Central memory CD4-positive, alpha-beta T cell (primary cell): ENCODE measurements at places on chromosomes 7 and 10.

DNA sequence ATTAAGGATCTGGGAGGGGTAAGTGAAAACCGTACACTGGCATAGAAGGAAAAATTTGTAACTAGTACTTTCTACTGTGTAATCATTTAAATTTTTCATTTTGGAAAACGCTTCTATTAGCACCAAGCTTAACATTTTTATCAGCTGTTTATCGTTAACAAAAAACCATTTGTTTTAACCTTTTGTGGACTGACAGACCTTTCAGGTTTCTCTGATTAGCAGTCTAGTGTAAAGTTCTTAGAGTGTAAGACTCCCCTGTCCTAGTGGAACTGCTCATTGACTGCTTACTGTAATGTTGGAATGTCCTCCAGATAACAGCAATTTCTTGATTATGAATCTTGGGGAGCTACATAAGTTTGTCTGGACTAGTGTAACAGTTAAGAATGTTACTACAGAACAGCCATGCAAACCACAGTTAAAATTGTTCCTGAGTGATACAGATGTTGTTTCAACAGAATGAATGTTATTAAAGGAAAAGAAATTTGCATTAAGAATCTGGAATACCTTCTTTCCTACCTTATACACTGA is 2.0 kb downstream of the DBF4 start:
- DNase-seq, result no peak

DNA sequence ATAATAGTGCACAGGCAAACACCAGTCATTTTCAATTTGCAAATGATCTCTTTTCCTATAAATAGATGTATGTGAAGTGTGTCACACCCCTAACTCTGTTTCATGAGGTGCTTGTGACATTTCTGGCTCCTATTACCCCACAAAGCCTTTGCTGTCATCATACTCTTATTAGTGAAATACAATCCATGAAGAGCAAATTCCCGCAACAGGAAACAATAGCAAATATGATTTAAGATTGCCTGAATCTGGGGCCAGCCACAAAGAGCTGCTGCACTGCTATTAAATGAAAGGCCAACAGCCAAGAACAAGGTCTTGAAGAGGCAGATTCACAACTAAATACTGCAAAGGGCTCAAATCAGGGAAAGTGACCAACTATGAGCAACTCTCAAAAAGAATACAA is 96.3 kb upstream of the CAV2 start:
- no peak for DNase-seq

DNA sequence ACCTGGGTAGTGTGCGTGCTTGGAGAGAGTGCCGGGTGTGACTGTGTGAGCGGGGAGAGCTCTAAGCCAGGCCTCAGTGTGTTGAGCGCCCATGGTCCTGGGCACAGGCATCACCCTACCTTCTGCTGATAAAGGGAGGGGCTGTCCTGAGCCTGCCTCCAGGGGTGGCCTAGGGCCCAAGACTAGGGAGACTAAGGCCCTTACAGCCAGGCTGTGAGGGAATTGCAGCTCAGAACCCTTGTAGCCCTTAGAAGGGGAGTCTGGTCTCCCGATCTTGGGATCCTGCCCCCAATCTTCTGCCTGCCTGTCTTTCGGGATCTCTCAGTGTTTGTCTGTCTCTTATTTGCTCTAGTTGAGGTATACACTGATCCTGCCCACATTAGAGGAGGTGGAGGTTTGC is 41.2 kb downstream of the PAX2 start:
- DNase-seq, result no peak

DNA sequence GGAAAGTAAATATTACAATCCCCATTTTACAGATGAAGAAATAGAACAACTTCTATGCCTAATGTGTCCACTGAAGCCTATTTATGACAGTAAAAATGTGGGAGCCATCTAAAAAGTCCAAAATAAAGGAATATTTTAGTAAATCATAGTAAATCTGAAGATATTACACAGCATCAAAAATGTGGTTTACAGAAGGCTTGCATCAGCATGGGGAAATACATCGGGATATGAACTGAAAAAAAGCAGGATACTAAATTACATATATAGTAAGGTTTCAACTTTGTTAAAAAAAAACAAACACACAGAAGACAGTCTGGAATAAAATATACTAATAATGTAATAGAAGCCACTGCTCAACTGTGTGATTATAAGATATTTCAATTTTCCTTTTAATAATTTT is 20.8 kb downstream of the CPA1 start:
- no peak for DNase-seq

DNA sequence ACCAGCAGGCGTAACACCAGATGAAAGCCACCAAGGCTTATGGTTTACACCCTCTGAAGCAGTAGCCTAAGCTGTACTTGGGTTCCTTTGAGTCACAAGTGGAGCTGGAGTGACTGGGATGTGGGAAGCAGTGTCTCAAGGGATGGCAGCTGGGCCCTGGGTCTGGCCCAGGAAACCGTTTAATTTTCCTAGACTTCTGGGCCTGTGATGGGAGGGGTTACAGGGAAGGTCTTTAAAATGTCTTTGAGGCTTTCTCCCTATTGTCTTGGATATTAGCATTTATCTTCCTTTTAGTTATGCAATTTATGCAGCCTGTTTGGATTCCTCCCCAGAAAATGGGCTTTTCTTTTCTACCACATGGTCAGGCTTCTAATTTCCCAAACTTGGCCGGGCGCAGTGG is 568.2 kb downstream of the ANKRD7 start:
- DNase-seq, result no peak

GRCh38 chr7:114630201-114630990 is 215.8 kb downstream of the FOXP2 start:
- DNase-seq, result no peak

DNA sequence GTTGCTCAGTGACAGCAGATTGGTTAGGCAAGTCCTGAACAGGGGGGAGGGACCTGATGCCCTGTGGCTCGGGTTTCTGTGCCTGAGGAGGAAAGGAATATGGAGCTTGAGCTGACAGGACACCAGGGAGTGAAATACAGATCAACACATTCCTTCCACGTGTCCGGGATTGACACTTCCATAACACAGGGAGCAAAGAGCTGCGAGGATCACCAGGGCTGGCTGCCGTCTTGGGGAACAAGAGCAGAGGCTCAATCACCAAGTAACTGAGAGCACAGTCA is 36.7 kb upstream of the EFCAB10 start:
- DNase-seq, result no peak

DNA sequence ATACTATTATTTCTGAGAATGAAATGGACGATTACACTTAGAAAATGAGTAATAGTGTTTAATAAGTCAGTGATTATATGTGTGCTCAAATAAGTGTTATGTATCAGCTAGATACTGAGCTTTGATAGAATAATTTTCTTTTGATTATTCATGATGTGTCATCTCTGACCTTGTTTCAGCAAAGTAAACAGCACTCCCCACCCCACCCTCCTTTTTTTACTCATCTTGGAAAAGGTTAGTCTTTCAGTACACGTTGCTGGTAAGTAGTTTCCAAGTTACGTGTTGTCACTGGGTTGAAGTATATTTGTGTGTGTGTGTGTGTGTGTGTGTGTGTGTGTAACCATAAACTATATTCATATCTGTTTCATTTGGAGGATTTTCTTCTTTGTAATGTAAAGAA is 84.1 kb downstream of the GNAI1 start:
- DNase-seq, result no peak

- DNase-seq, result no peak
Measured at GRCh38 chr7:3956949-3957348, 655.9 kb downstream of the SDK1 start.

DNA sequence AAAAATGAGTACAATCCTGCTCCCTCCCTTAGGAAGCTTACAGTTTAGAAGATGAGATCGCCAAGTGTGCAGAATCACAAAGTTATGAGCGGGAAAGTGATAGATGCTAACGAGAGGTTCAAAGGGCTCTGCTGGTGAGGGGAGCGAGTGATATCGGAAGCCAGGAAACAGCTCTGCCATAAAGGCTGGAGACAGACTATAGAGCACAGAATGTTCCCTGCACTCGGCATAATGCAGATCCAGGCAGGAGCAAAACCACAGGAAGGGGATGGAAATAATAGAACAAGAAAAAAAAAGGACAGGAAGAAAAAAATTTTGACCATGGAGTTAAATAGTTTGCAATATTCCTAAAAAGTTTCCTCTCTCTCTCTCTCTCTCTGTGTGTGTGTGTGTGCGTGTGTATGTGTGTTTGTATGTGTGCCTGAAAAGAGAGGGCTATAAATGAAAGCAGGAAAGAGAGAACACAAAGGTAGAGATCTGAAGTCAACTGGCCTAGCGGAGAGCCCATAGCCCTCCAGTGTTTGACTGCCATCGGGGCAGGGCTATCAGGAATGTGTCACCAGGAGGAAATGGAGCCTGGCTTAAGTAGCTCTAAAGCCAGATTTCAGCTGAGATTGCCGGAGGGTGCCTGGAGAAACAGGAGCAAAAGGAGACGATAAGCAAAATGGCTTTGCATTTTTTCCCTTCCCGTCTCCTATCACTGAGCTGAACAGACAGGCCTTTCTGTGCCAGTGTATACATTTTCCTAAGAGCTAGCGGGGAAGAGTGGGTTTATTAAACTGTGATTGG is 175.8 kb upstream of the LYZL1 start:
- no peak for DNase-seq

GRCh38 chr10:121678631-121679174 is 80.5 kb upstream of the FGFR2 start:
- DNase-seq, result no peak

- no peak for DNase-seq
Measured at GRCh38 chr10:27659786-27660185, 85.8 kb downstream of the MKX start.
